Vagina (tissue), 2 donors: ENCODE measurements at places on chromosomes 3 and 15. TPM values are rescaled to one million over a fixed set of nuclear protein-coding genes. Genes with fewer than 3 reads are reported as not detected.

GRCh38 chr3:10741891-10742671 lies 73.9 kb upstream of the SLC6A11 start:
- DNase-seq: no peak

- no peak for DNase-seq
Measured at GRCh38 chr3:128806588-128806987, 72.8 kb upstream of the ACAD9 start.

GRCh38 chr3:123638936-123639689 lies 54.3 kb upstream of the HACD2 start:
- DNase-seq: no peak

GRCh38 chr15:57388464-57388863 lies 12.2 kb downstream of the CGNL1 start:
- DNase-seq: no peak

DNA sequence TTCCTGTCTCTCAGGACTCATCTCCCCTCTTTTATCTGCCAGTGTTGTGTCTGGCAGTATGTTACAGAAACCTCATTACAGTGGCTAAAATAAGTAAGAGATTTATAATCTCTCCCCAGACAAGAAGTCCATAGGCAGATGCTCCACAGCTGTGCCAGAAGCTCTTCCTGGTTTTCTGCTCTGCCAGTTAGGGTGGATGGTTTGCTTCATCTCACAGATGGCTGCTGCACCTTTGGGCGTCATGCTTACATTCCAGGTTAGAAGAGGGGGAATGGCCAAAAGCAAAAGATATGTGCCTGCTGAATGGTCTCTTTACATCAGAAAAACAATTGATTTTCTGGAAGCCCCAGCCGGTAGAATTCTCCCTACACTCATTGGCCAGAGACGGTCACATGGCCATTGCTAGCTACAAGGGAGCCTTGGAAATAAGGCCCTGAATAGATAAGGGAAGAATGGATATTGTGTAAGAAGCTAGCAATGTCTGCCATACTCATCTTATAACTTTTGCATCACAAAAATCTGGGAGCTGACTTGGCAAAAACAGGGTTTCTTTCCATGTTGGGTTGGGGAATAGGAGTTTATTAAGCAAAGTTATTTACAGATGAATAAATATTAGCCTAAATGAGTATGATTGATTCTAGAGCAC lies 91.1 kb downstream of the PDCD6IP start:
- no peak for DNase-seq

GRCh38 chr3:131975047-131975446 lies 59.8 kb downstream of the CPNE4 start:
- no peak for DNase-seq

DNA sequence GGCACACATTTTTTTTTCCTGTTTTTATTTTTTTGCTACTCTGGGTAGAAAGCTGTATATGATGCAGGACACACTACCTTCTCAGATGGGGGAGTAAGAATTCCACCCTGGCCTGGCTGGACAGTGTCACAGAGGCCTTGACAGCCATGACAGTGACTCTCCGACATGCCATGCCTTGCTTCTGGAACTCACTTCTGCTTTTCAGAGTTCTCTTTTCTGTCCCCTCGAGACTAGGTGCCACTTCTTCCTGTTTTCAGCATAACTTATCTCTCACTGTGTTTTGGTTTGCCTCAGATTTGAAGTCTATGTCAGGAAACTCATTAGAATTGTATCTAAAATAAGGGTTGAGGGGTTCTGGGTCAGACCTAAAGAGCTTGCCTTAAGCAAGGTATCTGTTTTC lies 69.1 kb upstream of the SEC13 start:
- no peak for DNase-seq

DNA sequence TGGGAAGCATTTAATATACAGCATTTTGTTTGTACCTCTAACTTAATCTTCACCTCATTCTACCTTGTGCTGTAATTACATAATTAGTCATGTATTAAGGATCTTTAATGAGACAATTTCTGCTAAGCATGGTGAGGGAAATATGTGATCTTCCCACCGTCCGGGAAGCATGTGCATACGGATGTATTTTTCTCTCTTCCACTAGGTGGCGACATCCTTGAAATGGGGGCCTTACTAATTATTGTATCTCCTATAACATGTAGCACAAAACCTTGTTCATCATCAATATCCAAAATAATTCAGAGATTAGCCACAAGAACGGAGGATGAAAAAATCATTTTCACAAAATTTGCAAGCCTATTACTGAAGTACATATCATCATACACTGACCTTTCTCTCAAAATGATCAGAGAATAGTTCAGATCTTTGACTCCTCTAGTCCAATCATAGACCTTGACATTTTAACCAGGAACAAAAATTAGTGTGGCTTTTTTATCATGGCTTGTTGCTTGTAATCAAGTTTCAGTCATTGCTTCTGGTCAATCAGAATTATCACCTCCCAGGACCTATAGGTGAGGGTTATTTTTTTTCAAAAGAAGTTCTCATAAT lies 148.9 kb upstream of the GBE1 start:
- DNase-seq: no peak

GRCh38 chr15:75785771-75786574 lies 57.3 kb upstream of the UBE2Q2 start:
- no peak for DNase-seq

DNA sequence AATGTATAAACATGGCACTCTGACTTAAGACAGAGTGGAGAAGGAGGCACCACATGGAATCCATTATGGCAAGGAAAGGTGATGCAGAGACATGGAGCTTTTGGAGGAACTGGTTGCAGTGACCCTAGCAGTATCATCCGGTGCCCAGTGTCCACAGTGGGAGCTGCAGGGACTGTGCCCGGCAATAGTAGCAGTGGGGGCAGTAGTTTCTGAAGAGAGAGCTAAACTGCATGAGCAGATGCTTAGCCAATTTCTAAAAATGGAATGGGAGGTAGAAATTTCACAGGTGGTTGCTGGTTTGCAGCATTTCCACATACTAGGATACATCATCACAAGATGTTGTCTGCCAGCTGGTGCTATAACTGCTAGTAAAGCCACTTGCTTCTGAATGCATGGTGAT lies 7.8 kb upstream of the TM2D3 start:
- no peak for DNase-seq

GRCh38 chr3:59483191-59483590 lies 433.4 kb upstream of the CFAP20DC start:
- no peak for DNase-seq

GRCh38 chr3:151425627-151426340 lies 35.1 kb downstream of the IGSF10 start:
- no peak for DNase-seq

GRCh38 chr3:11244121-11244677 lies 28.0 kb upstream of the ATG7 start:
- no peak for DNase-seq

DNA sequence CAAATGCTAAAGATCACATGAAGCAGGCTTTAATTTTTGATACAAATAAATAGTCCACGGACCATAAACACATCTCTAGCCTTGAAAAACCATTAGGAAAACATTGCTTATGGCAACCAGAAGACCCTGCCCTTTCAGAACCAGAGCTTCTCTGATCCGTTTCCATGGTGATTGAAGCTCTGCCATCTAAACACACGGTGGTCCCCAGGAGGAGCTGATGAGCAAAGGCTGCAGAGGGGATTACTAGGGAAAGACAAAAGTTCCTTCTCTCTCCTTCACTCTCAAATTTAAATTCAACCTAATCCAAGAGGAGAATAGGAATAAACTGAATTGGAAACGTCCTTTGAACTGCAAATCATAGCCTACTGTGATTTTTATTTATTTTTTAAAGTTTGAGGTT lies 122.0 kb upstream of the ATP10A start:
- DNase-seq: no peak

- no peak for DNase-seq
Measured at GRCh38 chr15:96293441-96293840, 37.1 kb upstream of the NR2F2 start.

DNA sequence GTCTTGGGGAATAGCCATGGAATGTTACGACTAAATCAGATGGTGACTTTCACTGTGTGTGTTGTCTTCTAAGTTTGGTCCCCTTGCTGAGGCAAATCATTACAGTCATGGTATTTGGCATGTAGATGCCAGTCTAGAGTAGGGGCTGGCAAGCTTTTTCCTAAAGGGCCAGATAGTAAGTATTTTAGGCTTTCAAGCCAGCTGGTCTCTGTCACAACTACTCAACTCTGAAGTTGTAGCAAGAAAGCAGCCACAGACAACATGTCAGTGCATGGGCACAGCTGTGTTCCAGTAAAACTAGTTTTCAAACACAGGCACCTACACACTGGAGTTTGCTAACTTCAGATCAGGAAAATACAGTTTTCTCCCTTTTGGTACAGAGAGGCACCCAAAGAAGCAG lies 39.3 kb downstream of the CCR3 start:
- no peak for DNase-seq

- no peak for DNase-seq
Measured at GRCh38 chr3:132180337-132180791, 136.8 kb upstream of the ACP3 start.

DNA sequence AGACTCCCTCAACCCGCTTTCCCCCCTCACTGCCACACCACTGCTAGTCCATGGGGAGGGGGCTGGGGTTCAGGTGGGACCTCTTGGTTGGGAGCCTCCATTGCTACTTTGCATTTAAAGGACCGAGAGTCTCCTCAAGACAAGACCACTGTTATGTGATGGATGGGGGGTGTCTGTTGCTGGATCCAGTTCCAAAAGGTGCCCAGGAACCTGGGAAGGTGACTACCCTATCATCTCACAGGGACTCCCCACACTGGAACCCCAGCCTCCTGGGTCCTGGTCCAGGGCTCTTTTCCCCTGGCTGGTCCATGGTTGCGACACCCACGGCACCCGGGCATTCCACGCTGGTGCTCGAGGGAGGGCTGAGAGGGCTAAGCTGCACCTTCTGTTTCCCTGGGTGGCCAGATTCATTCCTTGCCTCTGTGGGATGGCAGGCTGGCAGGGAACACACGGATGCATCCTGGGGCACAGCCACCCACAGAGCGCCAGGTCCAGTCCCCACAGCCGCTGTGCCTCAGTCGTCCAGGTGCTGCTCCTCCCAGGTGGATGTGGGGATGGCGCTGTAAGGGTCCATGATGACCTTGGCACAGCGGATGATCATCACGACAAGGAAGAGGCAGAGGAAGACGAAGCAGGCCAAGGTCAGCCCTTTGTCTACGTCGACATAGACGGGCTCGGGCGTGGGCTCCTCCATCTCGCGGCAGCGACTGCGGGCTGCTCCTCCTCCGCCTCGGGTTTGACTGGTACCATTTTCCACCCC lies 48.6 kb downstream of the FAH start:
- DNase-seq: peak; percentile 79

- no peak for DNase-seq
Measured at GRCh38 chr15:93382200-93382820, 293.3 kb upstream of the RGMA start.

DNA sequence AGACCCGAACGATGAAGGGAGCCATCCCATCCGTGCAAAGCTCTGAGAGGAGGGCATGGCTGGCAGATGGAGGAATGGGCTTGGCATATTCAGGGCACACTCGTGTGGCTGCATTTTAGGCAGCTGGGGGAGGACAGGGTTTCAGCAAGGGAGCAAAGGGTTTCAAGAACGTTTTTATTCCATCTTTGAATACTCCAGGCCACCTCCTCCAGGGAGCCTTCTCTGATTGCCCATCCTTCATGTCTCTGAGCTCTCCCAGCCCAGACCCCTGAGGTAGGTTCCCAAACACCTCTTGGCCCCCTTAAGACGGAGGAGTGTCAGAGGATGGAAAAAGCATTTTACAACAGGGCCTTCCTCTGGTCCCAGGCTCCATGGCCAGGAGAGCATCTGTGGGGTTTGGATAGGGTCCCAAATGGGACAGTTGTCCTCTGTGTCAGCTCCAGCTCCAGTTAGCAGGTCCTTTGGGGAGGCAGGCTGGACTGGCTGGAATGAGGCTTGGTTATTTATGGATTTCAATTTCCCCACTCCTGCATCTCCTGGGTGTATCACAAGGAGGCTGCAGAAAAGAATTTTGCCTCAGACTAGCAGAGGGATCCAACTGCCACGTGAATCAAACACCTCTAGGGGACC lies 17.7 kb upstream of the SLC6A1 start:
- no peak for DNase-seq

- no peak for DNase-seq
Measured at GRCh38 chr3:45665101-45665572, 24.1 kb upstream of the SACM1L start.

DNA sequence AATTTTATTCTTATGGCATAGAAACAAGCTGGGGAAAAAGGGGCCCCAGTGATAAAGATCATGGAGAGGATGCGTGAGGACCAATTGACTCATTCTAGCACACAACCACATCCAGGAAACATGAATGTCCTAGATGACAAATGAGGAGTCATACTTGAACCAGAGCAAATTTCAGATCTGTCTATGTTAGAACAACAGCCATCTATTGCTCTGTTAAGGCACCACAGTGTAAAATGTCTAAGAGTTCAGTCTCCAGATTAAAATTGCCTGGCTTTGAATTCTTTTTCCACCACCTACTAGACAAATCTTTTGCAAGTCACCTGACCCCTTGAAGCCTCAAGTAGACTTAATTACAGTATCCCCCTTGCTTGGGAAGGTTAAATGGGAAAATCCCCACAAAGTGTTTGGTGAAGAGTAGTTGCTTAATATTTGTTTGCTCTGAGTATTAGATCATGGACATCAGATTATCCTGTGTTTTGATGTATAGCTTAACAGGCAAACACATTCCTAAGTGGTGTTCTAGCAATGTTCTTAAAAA lies 258.7 kb upstream of the TGFBR2 start:
- DNase-seq: no peak

- DNase-seq: no peak
Measured at GRCh38 chr3:130825762-130826299, 68.1 kb upstream of the ATP2C1 start.

The ROPN1 gene
- total RNA-seq: not detected

The CFAP100 gene
- not detected for total RNA-seq

The CDAN1 gene
- 10.3 TPM for total RNA-seq

The SNTN gene
- total RNA-seq: not detected

The TMEM45A gene
- total RNA-seq: 46.4 TPM

The EXD1 gene
- not detected for total RNA-seq

The ST8SIA2 gene
- not detected for total RNA-seq

The PCOLCE2 gene
- 136 TPM for total RNA-seq

The TMEM207 gene
- not detected for total RNA-seq

The STRIT1 gene
- not detected for total RNA-seq

The TMEM266 gene
- not detected for total RNA-seq

The FOXB1 gene
- not detected for total RNA-seq
